ENCODE measurements at places on chromosomes 6 and 20. TPM values are rescaled to one million over a fixed set of nuclear protein-coding genes. Genes with fewer than 3 reads are reported as not detected.
A peak's percentile ranks its signal among the peaks of the same experiment; 100 is the strongest.

DNA sequence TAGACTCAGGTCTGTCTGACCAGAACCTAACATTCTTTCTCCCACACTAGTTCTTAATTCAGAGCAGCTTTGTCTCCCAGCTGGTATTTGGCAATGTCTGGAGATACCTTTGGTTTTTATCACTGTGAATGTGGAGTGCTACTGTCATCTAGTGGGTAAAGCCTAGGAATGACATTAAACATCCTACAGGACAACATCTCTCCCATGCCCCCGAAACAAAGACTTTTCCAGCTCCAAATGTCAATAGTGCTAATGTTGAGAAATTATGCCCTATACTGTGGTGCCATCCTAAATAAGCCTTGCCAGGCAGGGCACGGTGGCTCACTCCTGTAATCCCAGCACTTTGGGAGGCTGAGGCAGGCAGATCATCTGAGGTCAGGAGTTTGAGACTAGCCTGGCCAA, 4.2 kb upstream of the TTPAL start:
- H3K4me1 ChIP-seq, result peaks cover 11% of the 10 kb centered on the region
- peaks cover 6% of the 10 kb centered on the region for H3K27me3 ChIP-seq
- H3K36me3 ChIP-seq, result no peaks in the 10 kb centered on the region
- H3K27ac ChIP-seq, result no peak overlapping the region
- H3K4me3 ChIP-seq, result no peak overlapping the region

DNA sequence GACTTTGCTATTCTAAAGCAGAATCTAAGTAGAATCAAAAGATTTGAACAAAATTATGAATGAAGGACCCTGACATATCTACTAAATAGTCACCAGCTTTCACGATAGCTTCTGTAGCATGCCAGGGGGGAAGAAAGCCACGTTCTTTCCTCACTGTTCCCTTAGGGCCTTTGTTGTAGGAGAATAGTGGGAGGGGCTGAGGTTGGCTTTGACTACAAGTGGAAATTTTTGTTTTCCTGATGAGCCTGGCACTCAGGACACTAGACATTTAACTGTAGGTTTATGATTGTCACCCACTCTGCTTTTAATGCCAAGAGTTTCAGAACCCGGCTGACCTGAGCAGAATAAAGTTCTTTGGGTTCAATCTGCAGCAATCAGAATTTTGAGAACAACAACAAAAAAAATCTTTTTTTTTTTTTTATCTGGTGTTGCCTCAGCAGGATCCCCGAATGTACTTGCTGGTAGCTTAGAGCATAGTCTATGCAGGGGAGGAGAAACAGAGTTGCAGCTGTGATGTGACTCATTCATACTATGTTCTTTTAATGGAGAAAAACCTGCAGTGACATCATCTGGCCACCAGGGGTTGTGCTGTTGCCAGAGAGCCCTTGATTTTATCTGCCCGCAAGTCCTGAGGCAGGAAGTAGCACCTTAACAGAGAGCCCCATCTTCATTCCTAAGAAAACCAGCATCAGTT, 38.5 kb downstream of the TPD52L1 start:
- H3K4me1 ChIP-seq, result no peaks in the 10 kb centered on the region
- no peak overlapping the region for H3K4me3 ChIP-seq
- no peaks in the 10 kb centered on the region for H3K36me3 ChIP-seq
- H3K27ac ChIP-seq, result no peak overlapping the region

DNA sequence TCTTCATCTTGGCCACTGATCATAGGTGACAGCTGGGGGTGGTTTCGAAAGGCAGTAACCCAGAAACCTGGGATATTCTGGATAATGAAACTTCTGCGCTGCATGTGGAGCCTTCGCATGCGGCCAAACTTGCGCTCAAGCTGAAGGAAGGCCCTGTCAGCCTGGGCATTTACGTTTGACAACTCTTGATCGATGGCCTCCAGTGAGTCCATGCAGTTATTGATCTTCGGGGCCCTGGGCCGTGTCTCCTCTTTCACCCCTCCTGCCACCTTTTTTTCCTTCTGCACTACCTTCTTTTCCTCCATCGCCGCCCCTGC, 729 bp downstream of the TSPYL4 start:
- H3K36me3 ChIP-seq, result no peaks in the 10 kb centered on the region
- DNase-seq, result no peak
- H3K4me3 ChIP-seq, result peak overlapping the region; percentile 87
- no peaks in the 10 kb centered on the region for H3K27me3 ChIP-seq
- peak overlapping the region; percentile 95 for H3K27ac ChIP-seq
- peaks cover 41% of the 10 kb centered on the region for H3K4me1 ChIP-seq

- no peaks in the 10 kb centered on the region for H3K36me3 ChIP-seq
- DNase-seq, result no peak
- no peak overlapping the region for H3K4me3 ChIP-seq
- H3K4me1 ChIP-seq, result no peaks in the 10 kb centered on the region
- no peaks in the 10 kb centered on the region for H3K27me3 ChIP-seq
These were observed 136.3 kb downstream of the MRPL14 start for GRCh38 chr6:43990627-43991619.

DNA sequence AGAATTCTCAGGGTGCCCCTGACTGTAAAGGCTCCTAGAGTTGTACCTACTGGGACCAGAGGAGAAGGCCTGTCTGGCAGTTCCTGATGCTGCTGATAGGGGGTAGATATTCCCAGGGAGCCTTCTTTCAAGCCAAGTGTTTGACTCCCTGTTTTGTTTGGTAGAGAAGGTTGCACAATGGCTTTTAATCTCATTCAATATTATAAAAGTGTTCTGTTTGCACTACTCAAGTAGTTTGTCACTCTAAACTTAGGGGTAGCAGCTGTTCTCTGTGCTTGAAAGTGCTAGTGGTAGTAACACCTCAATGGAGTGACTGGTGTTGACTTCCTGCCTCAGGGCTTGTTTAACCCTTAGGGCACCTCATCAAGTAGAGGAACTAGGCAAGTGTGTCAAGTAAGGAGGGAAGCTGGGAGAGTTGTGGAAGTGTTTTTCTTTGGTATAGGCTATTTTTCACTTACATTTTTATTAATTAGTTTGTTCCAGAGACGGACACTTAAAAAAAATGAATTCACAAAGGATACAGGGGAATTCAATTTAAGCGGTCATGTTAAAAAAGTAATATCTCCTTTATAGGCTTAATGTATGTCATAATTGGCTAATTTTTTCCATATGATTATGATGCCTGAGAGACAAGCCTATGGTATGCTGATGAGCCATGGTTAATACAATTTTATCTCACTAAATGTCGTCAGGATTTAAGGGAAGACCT, 38.1 kb downstream of the BICRAL start:
- peaks cover 5% of the 10 kb centered on the region for H3K36me3 ChIP-seq
- DNase-seq, result peak; percentile 48
- no peak overlapping the region for H3K27ac ChIP-seq
- no peaks in the 10 kb centered on the region for H3K27me3 ChIP-seq
- H3K4me1 ChIP-seq, result peaks cover 15% of the 10 kb centered on the region

- H3K4me3 ChIP-seq, result no peak overlapping the region
- no peak overlapping the region for H3K27ac ChIP-seq
- no peaks in the 10 kb centered on the region for H3K36me3 ChIP-seq
- peaks cover 14% of the 10 kb centered on the region for H3K4me1 ChIP-seq
- no peaks in the 10 kb centered on the region for H3K27me3 ChIP-seq
These were observed 3.6 kb downstream of the AIG1 start for GRCh38 chr6:143064271-143064670.

- H3K27ac ChIP-seq, result no peak overlapping the region
- H3K4me3 ChIP-seq, result no peak overlapping the region
- H3K36me3 ChIP-seq, result no peaks in the 10 kb centered on the region
- no peak for DNase-seq
- no peaks in the 10 kb centered on the region for H3K27me3 ChIP-seq
- no peaks in the 10 kb centered on the region for H3K4me1 ChIP-seq
These were observed 220.0 kb upstream of the KCNQ5 start for GRCh38 chr6:72401865-72402264.

- no peak overlapping the region for H3K27ac ChIP-seq
- no peak overlapping the region for H3K4me3 ChIP-seq
- no peak for DNase-seq
- H3K27me3 ChIP-seq, result no peaks in the 10 kb centered on the region
- peaks cover 11% of the 10 kb centered on the region for H3K36me3 ChIP-seq
These were observed 65.0 kb downstream of the FAM120B start for GRCh38 chr6:170371588-170371987.

GRCh38 chr20:33172781-33173180, 4.8 kb downstream of the BPIFA2 start:
- H3K4me3 ChIP-seq, result no peak overlapping the region
- no peaks in the 10 kb centered on the region for H3K27me3 ChIP-seq
- no peak for DNase-seq
- no peaks in the 10 kb centered on the region for H3K36me3 ChIP-seq

DNA sequence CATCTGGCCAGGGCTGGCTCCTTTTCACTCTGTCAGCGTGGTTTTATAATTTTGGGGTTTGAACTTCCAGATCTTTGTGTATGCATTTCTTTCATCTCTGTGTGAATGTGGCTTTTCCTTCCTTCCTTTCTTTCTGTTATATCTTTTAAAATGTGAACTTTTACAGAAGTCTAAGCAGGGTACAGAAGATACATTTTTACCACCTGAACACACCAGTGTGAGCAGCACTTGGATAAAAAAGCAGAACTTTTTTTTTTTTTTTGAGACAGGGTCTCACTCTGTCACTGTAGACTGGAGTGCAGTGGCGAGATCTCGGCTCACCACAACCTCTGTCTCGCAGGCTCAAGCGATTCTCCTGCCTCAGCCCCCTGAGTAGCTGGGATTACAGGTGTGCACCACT, 20.5 kb downstream of the CEBPB start:
- no peak for DNase-seq
- H3K36me3 ChIP-seq, result no peaks in the 10 kb centered on the region
- H3K27ac ChIP-seq, result no peak overlapping the region
- H3K4me1 ChIP-seq, result peaks cover 9% of the 10 kb centered on the region

GRCh38 chr6:161023316-161023715, 31.7 kb downstream of the MAP3K4 start:
- no peaks in the 10 kb centered on the region for H3K27me3 ChIP-seq
- no peak for DNase-seq
- no peak overlapping the region for H3K4me3 ChIP-seq
- H3K4me1 ChIP-seq, result peaks cover 5% of the 10 kb centered on the region
- peaks cover 3% of the 10 kb centered on the region for H3K36me3 ChIP-seq
- no peak overlapping the region for H3K27ac ChIP-seq

DNA sequence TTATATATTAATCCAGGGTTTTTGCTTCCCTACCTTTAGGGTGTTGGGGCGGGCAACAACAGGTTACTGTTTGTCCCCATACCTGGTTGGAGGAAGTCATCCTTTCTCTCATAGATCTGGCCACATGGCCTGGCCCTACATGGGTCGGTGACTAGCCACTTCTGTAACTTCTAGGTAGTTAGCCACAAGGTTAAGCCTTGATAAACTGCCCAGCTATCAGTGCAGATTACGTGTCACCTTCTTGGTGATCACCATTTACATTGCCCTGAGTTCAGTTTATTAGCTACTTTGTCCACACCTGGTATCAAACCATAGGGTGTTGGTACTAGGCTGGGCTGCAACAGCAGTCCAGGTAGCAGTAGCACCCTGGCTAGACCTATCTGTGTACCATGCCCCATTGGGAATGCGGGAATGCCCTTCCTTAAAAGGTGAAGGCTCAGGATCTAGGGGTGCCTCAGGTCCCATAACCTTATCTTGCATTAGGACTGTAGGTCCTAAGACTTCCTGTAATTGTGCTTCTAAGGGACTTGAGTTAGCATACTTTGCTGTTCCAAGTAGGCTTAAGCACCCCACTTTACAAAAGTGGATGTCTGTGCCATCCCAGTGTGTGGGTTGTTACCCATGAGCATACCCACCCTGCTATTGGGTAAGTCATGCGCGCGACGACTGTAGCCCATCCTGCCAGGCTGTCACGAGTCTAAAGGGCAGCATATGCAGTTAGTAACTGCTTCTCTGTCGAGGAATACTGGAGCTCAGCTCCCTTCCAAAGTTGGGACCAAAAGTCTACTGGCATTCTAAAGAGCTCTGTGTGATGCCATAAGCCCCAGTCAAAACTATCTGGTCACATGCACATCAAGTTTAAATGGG, 5.2 kb downstream of the ZKSCAN3 start:
- no peaks in the 10 kb centered on the region for H3K27me3 ChIP-seq
- H3K4me1 ChIP-seq, result peaks cover 25% of the 10 kb centered on the region
- H3K4me3 ChIP-seq, result no peak overlapping the region

DNA sequence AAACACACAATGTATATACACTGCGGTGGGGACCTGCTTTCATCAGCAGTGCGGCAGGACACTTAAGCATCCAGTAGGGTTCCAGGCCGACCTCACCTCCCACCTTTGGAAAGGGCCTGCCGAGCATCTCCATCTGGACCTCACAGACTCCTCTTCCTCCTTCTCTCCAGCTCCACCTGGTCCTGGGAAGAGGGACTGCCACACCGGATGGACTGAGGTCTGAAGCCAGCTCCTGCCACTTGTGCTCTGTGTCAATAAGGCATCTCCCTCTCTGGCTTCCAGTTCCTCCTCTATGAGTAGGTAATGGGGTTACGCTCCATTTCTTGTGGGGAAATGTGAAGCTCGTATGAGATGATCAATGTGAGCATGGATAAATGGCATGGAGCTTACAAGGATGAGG, 19.1 kb upstream of the NNAT start:
- H3K27me3 ChIP-seq, result no peaks in the 10 kb centered on the region
- H3K27ac ChIP-seq, result no peak overlapping the region
- no peaks in the 10 kb centered on the region for H3K36me3 ChIP-seq
- H3K4me1 ChIP-seq, result no peaks in the 10 kb centered on the region

GRCh38 chr20:46158476-46158987, 40.4 kb downstream of the CD40 start:
- no peak overlapping the region for H3K4me3 ChIP-seq
- H3K27ac ChIP-seq, result no peak overlapping the region
- no peaks in the 10 kb centered on the region for H3K27me3 ChIP-seq
- no peaks in the 10 kb centered on the region for H3K36me3 ChIP-seq

- no peak overlapping the region for H3K27ac ChIP-seq
- no peak overlapping the region for H3K4me3 ChIP-seq
- DNase-seq, result no peak
- H3K36me3 ChIP-seq, result no peaks in the 10 kb centered on the region
- no peaks in the 10 kb centered on the region for H3K27me3 ChIP-seq
- no peaks in the 10 kb centered on the region for H3K4me1 ChIP-seq
These were observed 295.5 kb upstream of the HS3ST5 start for GRCh38 chr6:114638341-114638740.

GRCh38 chr20:13554076-13554475, 84.7 kb downstream of the TASP1 start:
- no peak overlapping the region for H3K27ac ChIP-seq
- H3K36me3 ChIP-seq, result peaks cover 4% of the 10 kb centered on the region
- H3K27me3 ChIP-seq, result no peaks in the 10 kb centered on the region
- H3K4me3 ChIP-seq, result no peak overlapping the region
- DNase-seq, result no peak
- no peaks in the 10 kb centered on the region for H3K4me1 ChIP-seq

- no peak for DNase-seq
- no peak overlapping the region for H3K27ac ChIP-seq
- H3K4me1 ChIP-seq, result no peaks in the 10 kb centered on the region
- no peak overlapping the region for H3K4me3 ChIP-seq
- H3K27me3 ChIP-seq, result no peaks in the 10 kb centered on the region
These were observed 112.6 kb downstream of the CDH26 start for GRCh38 chr20:60070791-60071190.

Gene TCP11
- total RNA-seq, result not detected

Gene WFDC12
- not detected for total RNA-seq

Gene CCN5
- total RNA-seq, result not detected

Gene MEI4
- not detected for total RNA-seq

Gene PBOV1
- total RNA-seq, result not detected

Gene PRKN
- 0.55 TPM for total RNA-seq

Gene HLA-DQB2
- total RNA-seq, result 0.97 TPM
